ENCODE measurements at places on chromosomes 7 and 10.

GRCh38 chr10:112723876-112724275, 226.2 kb upstream of the TCF7L2 start:
- H3K4me1 ChIP-seq, result no peaks in the 10 kb centered on the region
- no peaks in the 10 kb centered on the region for H3K36me3 ChIP-seq
- no peaks in the 10 kb centered on the region for H3K27me3 ChIP-seq
- DNase-seq, result no peak

DNA sequence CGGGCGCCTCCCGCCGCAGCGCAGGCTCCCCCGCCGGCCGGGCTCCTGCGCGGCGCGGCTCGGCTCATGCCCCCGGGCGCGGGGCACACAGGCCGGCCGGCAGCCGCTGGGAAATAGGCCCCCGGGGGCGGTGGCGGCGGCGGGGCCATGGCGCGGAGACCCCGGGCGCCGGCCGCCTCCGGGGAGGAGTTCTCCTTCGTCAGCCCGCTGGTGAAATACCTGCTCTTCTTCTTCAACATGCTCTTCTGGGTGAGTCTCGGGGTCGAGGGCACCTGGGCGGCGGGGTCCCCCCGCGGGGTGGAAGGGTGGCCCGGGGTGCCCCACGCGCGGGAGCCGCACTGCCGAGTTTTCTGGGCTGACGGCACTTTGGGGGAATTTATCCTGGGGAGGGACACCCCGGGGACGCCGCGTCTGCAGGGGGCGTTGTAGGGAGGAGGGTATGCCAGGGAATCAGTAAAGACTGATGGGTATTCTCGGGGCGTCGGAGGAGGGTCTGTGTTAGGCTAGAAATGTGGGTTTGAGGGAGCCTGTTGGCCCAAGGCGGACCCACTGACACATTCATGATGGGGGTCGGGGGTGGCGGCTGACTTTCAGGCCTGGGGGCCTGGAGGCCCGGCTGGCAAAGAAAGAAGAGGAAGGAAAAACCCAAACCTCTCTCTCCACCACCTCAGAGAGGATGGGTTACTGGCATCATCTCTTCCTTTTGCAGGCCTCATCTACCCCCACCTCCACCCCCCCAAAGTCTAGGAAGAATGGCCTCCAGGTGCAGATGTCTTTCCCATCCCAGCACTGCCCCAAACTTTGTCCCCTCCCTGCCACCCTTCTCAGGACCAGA, 544 bp downstream of the TSPAN33 start:
- H3K27me3 ChIP-seq, result no peaks in the 10 kb centered on the region
- peak overlapping the region; percentile 61 for H3K4me3 ChIP-seq
- DNase-seq, result no peak
- no peak overlapping the region for H3K27ac ChIP-seq
- H3K36me3 ChIP-seq, result no peaks in the 10 kb centered on the region

DNA sequence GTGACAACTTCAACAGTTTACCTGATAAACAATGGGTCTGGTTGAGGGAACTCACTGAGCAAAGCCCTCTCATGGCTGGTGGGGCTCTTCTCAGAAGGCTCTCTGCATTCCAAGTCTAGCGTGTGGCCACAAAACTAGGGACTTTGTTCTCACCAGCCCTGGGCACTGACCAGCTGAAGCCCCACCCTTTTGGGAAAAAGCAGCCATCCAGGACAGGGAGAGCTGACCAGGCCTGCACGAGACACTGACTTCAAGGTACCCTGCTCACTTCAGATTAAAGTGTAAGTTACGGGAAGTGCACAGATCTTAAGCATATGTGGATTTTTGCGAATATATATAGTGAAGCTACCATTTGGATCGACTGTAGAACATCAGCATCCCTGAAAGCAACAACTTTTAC, 67.4 kb upstream of the LRRC4 start:
- no peaks in the 10 kb centered on the region for H3K4me1 ChIP-seq
- DNase-seq, result no peak

- no peaks in the 10 kb centered on the region for H3K4me1 ChIP-seq
- no peak overlapping the region for H3K4me3 ChIP-seq
- no peaks in the 10 kb centered on the region for H3K36me3 ChIP-seq
- no peaks in the 10 kb centered on the region for H3K27me3 ChIP-seq
- no peak for DNase-seq
Measured at GRCh38 chr10:11178606-11179515, 161.2 kb downstream of the CELF2 start.

DNA sequence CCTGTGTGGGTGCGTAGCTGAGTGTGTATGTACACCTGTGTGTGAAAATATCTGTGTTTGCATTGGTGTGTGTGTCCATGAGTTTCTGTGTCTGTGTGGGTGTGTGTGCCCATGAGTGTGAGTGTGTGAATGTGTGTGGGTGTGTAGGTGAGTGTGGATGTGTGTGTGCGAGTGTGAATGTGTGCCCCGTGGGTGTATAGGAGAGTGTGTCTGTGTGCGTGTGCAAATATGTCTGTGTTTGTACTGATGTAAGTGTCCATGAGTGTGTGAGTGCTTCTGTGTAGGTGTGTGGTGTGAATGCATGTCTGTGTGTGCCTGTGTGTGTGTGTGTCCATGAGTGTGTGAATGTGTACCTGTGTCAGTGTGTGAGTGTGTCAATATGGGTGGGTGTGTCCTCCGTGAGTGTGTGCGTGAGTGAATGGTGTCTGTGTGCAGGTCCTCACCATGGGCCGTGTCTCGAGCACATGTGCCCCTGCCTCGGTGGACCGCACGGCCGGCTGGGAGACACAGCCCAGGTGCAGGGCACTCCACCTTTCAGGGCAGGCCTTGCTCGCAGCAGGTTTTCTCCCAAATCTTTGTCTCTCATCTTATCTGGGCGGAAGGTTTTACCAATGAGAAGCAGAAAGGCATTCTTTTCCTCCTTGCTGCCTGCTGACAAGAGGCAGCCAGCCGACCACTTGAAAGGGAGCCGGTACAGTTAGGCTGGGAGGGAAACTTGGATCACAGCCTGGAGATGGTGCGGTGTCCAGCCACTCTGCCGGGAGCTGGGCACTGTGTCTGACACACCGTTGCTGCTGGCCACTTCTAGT, 107.1 kb upstream of the FAM20C start:
- H3K27me3 ChIP-seq, result no peaks in the 10 kb centered on the region
- H3K27ac ChIP-seq, result no peak overlapping the region
- no peak for DNase-seq
- no peaks in the 10 kb centered on the region for H3K36me3 ChIP-seq

GRCh38 chr7:117750612-117751563, 122.4 kb downstream of the CTTNBP2 start:
- no peaks in the 10 kb centered on the region for H3K36me3 ChIP-seq
- DNase-seq, result no peak
- no peaks in the 10 kb centered on the region for H3K4me1 ChIP-seq
- no peak overlapping the region for H3K27ac ChIP-seq
- no peak overlapping the region for H3K4me3 ChIP-seq
- no peaks in the 10 kb centered on the region for H3K27me3 ChIP-seq

GRCh38 chr10:95276367-95277200, 14.2 kb downstream of the PDLIM1 start:
- H3K36me3 ChIP-seq, result no peaks in the 10 kb centered on the region
- H3K27me3 ChIP-seq, result no peaks in the 10 kb centered on the region
- H3K27ac ChIP-seq, result peak overlapping the region; percentile 88
- H3K4me3 ChIP-seq, result no peak overlapping the region
- peaks cover 7% of the 10 kb centered on the region for H3K4me1 ChIP-seq
- DNase-seq, result no peak

- H3K4me3 ChIP-seq, result peak overlapping the region; percentile 16
- peak; percentile 63 for DNase-seq
- no peaks in the 10 kb centered on the region for H3K36me3 ChIP-seq
- H3K27ac ChIP-seq, result peak overlapping the region; percentile 98
- no peaks in the 10 kb centered on the region for H3K27me3 ChIP-seq
Measured at GRCh38 chr10:24382979-24383663, 174.2 kb downstream of the KIAA1217 start.

DNA sequence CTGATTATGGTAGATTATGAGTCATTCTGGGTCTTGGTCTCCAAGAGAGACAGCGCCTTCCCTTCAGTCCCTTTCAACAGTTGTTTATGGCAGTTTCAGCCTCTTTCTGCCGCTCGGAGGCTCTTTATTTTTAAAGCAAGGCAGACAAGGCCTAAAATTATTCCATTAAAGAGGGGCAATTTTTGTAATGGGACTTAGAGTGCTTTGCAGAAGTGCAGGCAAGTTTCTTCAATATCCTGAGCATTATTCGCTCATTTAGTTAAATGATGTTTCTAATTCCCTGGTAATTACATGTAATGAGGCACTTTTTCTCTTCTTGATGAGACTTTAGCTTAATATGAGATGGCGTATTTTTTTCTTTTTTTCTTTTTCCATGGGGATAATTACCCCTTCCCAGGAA, 33.6 kb downstream of the BUB3 start:
- DNase-seq, result no peak
- no peak overlapping the region for H3K27ac ChIP-seq
- no peaks in the 10 kb centered on the region for H3K36me3 ChIP-seq
- H3K4me3 ChIP-seq, result no peak overlapping the region
- no peaks in the 10 kb centered on the region for H3K27me3 ChIP-seq
- no peaks in the 10 kb centered on the region for H3K4me1 ChIP-seq

GRCh38 chr10:99375426-99375825, 46.3 kb downstream of the CNNM1 start:
- H3K4me1 ChIP-seq, result no peaks in the 10 kb centered on the region
- no peaks in the 10 kb centered on the region for H3K36me3 ChIP-seq
- H3K4me3 ChIP-seq, result no peak overlapping the region
- H3K27me3 ChIP-seq, result no peaks in the 10 kb centered on the region
- no peak overlapping the region for H3K27ac ChIP-seq
- DNase-seq, result no peak

DNA sequence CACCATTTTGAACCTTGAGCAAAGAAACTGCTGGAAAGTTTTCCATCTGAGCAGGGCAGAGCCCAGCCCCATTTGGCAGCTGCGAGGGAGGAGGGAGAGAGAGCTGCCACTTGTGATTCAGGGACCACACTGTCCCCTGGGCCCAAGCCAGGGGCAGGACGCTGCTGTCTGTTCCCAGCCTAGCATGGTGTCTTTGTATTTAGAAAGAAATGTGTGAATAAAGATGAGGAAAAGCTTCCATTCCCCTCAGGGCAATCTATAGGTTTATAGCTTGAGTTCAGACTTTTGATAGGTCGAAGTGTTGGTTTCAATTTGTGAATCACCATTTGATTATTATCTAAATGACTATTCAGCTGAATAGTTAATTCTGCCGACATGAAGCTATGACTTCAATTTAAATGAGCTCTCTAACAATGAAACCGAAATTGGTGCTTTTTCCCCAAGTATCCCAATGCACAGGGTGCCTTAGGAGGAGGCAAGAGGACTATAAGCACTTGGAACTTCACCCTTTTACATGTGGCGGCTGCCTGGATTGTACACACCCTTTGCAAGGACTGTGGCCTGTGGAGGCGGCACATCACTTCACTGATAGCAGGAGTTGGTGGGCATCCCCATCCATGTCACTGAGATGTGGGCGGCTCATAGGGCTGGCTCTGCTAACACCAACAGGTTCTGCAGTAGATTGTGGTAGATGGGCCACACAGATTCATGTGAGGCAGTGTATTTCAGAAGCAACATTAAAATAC, 223.5 kb downstream of the CCDC3 start:
- no peaks in the 10 kb centered on the region for H3K4me1 ChIP-seq
- no peak for DNase-seq

GRCh38 chr7:69996121-69996520, 397.8 kb downstream of the AUTS2 start:
- H3K4me3 ChIP-seq, result no peak overlapping the region
- H3K36me3 ChIP-seq, result no peaks in the 10 kb centered on the region
- H3K4me1 ChIP-seq, result no peaks in the 10 kb centered on the region
- no peaks in the 10 kb centered on the region for H3K27me3 ChIP-seq
- DNase-seq, result no peak
- H3K27ac ChIP-seq, result no peak overlapping the region

DNA sequence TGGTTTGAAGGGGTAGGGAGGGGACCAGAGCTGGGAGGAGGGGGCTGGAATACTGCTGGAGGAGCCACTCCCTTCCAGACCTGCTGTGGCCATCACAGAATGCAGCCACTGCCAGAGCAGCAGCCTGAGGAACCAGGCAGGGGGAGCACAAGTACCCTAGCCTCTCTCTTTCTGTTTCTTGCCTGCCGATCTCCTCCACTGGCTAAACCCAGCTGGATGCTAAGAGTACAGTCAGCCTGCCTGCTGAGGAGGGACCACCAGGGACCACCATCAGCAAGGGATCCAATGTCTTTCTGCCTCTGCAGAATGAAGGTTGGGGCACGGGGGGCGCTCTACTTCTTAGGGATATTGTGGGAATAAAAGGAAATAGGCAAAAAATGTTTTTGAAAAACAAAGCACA, 4.7 kb downstream of the BLVRA start:
- no peak overlapping the region for H3K4me3 ChIP-seq
- no peak for DNase-seq
- peak overlapping the region; percentile 49 for H3K27ac ChIP-seq
- H3K4me1 ChIP-seq, result no peaks in the 10 kb centered on the region
- no peaks in the 10 kb centered on the region for H3K36me3 ChIP-seq
- no peaks in the 10 kb centered on the region for H3K27me3 ChIP-seq

DNA sequence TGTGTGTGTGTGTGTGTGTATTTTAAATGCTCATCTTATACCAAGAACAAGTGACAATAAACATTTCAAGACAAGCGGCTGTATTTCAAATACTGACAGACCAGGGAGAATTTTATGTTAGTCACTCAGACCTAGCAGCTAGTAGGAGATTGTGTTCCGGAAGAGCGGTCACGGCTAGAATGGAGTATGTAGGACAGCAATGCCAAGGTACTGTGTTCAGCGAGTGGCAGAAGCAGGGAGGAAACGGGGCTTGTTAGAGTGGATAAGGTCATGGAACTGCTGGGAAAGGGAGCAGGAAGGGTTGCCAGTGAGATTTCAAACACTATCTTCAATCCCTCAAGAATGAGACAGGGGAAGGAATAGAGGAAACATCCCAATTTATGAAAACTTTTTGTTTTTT, 260.5 kb upstream of the PITRM1 start:
- H3K4me3 ChIP-seq, result no peak overlapping the region
- no peaks in the 10 kb centered on the region for H3K27me3 ChIP-seq
- DNase-seq, result no peak
- H3K36me3 ChIP-seq, result no peaks in the 10 kb centered on the region

DNA sequence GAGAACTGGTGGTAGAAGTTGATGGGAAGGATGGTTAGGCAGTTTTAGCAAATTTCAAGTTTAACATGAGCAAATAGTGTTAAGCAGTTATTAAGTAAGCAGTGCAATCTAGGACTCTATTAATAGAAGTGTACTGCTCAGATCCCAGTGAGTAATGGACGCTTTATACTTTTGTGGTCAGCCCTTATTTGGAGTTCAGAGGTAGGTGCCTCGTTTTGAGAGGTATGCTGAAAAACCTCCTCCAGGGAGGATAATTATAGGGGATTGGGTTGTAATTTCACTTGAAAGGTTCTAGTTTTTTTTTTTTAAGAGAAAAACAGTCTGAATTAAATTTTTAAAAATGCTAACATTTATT, 33.5 kb upstream of the CCDC7 start:
- no peak overlapping the region for H3K4me3 ChIP-seq
- H3K27ac ChIP-seq, result no peak overlapping the region
- no peaks in the 10 kb centered on the region for H3K36me3 ChIP-seq
- DNase-seq, result no peak
